ENCODE measurements at places on chromosomes 11 and 22. TPM values are rescaled to one million over a fixed set of nuclear protein-coding genes. Genes with fewer than 3 reads are reported as not detected.

DNA sequence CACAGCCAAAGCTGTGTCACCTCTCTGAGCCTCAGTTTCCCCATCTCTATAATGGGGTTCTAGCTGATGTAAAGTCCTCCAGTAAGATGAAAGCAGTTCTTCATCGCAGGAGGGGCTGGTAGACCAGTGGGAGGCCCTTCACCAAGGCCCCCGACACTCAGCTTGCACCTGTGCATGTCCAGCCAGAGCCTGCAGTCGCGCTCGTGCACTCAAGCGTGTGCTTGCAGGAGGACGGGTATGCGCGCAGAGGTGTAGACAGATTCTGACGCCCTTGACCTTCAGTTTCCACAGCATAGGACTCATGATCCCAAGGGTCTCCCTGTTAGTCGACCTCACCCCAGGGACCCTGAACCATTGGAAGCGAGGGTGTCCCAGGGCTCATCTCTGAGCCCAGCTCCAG, 633.7 kb downstream of the TBC1D22A start:
- H3K4me3 ChIP-seq: no peak overlapping the region
- no peaks in the 10 kb centered on the region for H3K36me3 ChIP-seq
- no peaks in the 10 kb centered on the region for H3K4me1 ChIP-seq
- H3K27ac ChIP-seq: no peak overlapping the region
- H3K27me3 ChIP-seq: no peaks in the 10 kb centered on the region

GRCh38 chr11:36142439-36142838, 146.8 kb downstream of the COMMD9 start:
- H3K4me1 ChIP-seq: no peaks in the 10 kb centered on the region
- DNase-seq: no peak

DNA sequence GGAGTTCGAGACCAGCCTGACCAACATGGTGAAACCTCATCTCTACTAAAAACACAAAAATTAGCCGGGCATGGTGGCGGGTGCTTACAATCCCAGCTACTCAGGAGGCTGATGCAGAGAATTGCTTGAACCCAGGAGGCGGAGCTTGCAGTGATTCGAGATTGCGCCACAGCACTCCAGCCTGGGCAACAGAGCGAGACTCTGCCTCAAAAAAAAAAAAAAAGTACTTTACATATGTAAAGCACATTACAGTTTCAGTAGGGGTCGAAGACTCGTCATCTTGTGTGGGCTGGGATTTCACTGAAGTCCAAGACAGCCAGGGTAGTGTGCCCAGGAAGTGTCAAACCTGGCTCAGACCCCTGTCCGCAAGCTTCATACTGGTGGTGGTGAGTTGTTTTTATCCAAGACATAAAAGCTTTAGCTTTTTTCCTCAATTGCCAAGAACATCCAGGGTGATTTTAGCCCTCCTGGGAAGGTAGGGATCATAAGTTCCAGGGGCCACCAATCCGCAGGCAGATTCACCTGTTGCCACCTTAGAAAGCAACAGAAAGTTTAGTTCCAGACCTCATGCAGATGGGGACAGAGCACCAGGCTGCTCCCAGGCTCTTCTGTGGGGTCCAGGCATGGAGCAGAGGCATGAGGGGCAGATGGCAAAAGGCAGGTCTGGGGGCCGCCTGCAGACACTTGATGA, 21.6 kb upstream of the ADORA2A start:
- H3K27me3 ChIP-seq: no peaks in the 10 kb centered on the region

GRCh38 chr11:5593146-5593545, 3.3 kb upstream of the TRIM6 start:
- H3K4me1 ChIP-seq: peaks cover 3% of the 10 kb centered on the region
- no peak overlapping the region for H3K27ac ChIP-seq
- peaks cover 2% of the 10 kb centered on the region for H3K27me3 ChIP-seq
- H3K4me3 ChIP-seq: no peak overlapping the region
- no peak for DNase-seq

DNA sequence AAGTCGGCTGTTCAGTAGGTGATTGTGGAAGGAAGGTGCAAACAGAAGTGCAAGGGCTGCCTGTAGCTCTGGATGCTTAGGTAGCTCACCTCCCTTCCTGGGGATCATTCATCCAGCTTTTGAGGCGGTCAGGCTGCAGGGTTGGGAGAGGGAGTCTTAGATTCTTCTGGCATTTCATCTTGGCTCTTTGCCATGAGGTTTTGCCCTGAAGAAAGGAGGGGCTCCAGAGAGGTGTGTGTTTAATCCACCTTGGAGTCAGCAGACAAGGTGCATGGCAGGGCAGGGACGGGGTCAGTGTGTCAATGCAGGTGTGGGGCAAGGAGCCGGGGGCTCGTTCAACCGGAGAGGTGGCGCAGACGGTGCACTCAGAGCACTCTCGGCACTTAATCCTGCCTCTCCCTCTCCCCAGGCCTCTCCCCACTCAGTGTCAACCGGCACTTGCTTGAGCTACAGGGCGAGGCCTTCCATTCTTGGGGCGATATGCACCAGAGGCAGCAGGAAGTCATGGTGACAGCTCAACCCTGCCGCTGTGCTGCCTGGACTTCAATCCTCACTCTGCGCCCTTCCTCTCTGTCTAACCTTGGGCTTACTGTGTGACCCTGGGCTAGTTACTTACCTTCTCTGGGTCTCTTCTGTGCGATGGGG, 7.2 kb downstream of the ADAMTS15 start:
- no peaks in the 10 kb centered on the region for H3K36me3 ChIP-seq
- DNase-seq: no peak
- H3K4me3 ChIP-seq: no peak overlapping the region
- H3K27me3 ChIP-seq: peaks cover 13% of the 10 kb centered on the region

GRCh38 chr11:62925308-62925707, 4.1 kb upstream of the CHRM1 start:
- H3K4me3 ChIP-seq: peak overlapping the region; percentile 36
- DNase-seq: no peak
- peaks cover 72% of the 10 kb centered on the region for H3K27me3 ChIP-seq
- peaks cover 33% of the 10 kb centered on the region for H3K4me1 ChIP-seq
- no peaks in the 10 kb centered on the region for H3K36me3 ChIP-seq
- H3K27ac ChIP-seq: no peak overlapping the region

GRCh38 chr11:113213549-113213948, 100.8 kb upstream of the TTC12 start:
- no peak overlapping the region for H3K4me3 ChIP-seq
- H3K4me1 ChIP-seq: no peaks in the 10 kb centered on the region
- H3K36me3 ChIP-seq: no peaks in the 10 kb centered on the region
- DNase-seq: no peak

GRCh38 chr11:128488471-128488870, 98.9 kb downstream of the ETS1 start:
- peaks cover 94% of the 10 kb centered on the region for H3K36me3 ChIP-seq
- peaks cover 94% of the 10 kb centered on the region for H3K4me1 ChIP-seq

- peaks cover 14% of the 10 kb centered on the region for H3K36me3 ChIP-seq
- no peak for DNase-seq
- no peak overlapping the region for H3K4me3 ChIP-seq
- peaks cover 17% of the 10 kb centered on the region for H3K4me1 ChIP-seq
These were observed 8.3 kb downstream of the CYB561A3 start for GRCh38 chr11:61353131-61354067.

- no peak overlapping the region for H3K4me3 ChIP-seq
- H3K36me3 ChIP-seq: no peaks in the 10 kb centered on the region
- H3K27me3 ChIP-seq: no peaks in the 10 kb centered on the region
- DNase-seq: no peak
These were observed 1152.4 kb downstream of the LRRC4C start for GRCh38 chr11:40306938-40307548.

DNA sequence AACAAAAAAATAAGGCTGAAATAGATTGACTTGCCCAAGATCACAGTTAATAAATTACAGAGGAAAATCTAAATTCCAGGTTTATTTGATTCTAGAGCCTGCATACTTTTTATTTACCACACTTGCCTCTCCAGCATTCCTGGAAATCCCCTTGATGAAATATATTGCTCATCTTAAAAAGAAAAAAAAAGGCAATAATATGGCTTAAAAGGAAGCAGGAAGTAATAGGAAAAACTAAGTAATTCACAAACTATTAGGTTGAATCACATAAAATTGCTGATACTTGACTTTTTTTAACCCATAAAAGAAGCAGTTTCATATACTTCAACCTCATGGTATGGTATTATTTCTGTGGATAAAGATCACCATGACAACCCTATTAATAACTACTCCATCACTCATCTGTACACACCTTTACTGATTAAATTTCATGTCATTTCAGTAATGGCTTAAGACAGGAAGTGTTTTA, 52.9 kb downstream of the COPB1 start:
- no peak for DNase-seq
- H3K4me3 ChIP-seq: no peak overlapping the region
- H3K27ac ChIP-seq: peak overlapping the region; percentile 62
- H3K27me3 ChIP-seq: no peaks in the 10 kb centered on the region

DNA sequence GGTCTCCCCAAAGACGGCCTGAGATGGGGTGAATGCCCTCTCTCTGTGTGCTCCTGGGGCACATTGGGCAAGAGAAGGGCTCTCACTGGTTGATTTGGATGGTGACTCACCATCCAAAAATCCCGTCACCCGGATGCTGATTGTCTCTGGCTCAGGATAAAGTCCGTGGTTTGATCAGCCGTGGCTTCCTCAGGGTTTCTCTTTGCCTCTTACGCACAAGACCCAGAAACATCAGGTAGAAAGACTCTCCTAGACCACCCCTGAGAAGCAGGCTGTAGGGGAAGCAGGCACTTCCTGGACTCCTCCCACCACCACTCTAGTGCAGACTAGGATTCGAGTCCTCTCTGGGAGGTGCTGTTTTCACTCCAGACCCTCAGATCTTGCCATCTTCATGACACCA, 176.1 kb upstream of the NCAM1 start:
- DNase-seq: no peak
- no peaks in the 10 kb centered on the region for H3K36me3 ChIP-seq
- no peak overlapping the region for H3K27ac ChIP-seq
- H3K4me1 ChIP-seq: no peaks in the 10 kb centered on the region

DNA sequence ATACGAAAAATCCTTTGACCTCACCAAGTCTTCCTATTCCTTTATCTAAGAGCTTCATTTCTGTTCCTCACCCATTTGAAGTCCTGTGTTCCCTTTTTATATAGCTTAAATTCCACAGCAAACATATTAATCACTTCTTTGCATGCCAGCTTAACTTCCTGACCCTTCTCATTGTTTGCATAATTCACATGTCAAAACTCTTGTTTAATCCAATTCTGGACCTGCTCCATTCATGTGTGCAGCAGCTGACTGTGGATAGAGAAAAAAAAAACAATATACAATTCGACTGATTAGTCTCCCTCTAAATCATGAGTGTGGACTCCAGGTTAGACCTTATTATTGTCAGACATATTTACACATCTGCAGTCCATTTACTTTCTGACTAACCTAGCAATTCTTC, 991.2 kb upstream of the TENM4 start:
- H3K27ac ChIP-seq: no peak overlapping the region
- H3K36me3 ChIP-seq: no peaks in the 10 kb centered on the region
- no peak for DNase-seq

DNA sequence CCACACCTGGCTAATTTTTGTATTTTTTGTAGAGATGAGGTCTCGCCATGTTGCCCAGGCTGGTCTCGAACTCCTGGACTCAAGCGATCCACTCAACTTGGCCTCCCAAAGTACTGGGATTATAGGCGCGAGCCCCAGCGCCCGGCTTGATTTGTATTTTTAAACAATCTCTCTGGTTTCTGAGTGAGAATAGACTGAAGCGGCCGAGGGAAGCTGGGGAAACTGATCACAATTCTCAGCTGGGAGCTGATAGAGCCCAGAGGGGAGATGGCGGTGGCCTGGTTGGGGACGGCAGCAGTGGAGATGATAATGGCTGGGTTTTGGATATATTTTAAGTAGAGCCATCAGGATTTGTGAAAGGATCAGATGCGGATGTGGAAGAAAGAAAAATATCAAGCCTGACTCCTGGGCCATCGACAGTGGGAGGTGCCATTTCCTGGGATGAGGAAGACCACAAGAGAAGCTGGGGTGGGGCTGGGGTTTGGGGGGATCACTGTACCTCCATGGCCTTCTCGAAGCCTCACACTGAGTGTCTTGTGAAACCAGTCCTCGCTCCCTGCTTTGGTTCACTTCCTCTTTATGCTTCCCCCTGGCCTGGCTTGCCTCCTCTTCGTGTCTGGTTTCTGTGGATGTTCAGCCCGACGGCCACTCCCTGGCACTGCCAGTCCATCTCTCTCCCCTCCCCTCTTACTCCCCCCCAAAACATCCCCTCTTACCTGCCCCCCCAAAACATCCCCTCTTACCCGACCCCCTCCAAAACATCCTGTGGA, 51.9 kb downstream of the IGLL1 start:
- no peak overlapping the region for H3K27ac ChIP-seq
- H3K4me3 ChIP-seq: no peak overlapping the region
- H3K27me3 ChIP-seq: peaks cover 6% of the 10 kb centered on the region
- no peak for DNase-seq

- H3K36me3 ChIP-seq: no peaks in the 10 kb centered on the region
- H3K4me3 ChIP-seq: no peak overlapping the region
- H3K4me1 ChIP-seq: no peaks in the 10 kb centered on the region
- DNase-seq: no peak
- H3K27me3 ChIP-seq: peaks cover 2% of the 10 kb centered on the region
These were observed 393.0 kb upstream of the KIRREL3 start for GRCh38 chr11:127393460-127393997.

DNA sequence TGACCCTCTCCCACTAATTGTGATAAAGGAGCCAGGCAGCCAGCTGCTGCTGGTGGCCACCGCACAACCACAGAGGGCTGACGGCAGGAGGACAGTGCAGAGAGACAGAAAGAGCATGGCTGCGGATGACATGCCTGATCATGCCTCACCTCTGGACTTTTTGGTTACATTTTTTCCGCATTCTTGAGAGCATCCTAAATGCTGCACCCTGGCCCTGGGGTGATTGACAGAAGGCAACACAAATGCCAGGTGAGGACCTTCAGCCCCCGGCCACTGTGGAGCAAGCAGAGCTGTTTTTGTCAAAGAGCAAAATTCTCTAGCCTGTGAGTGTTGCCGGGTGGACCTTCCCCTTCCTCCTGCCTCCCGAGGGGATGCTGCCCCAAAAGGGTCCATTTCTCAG, 78.5 kb downstream of the RPS6KA4 start:
- H3K27me3 ChIP-seq: peaks cover 3% of the 10 kb centered on the region
- no peaks in the 10 kb centered on the region for H3K4me1 ChIP-seq
- H3K4me3 ChIP-seq: no peak overlapping the region
- H3K27ac ChIP-seq: no peak overlapping the region

- H3K4me1 ChIP-seq: no peaks in the 10 kb centered on the region
- H3K27me3 ChIP-seq: no peaks in the 10 kb centered on the region
- no peak overlapping the region for H3K4me3 ChIP-seq
- H3K27ac ChIP-seq: no peak overlapping the region
- DNase-seq: no peak
These were observed 65.8 kb downstream of the DKK3 start for GRCh38 chr11:11942668-11943067.

ANO5 gene
- total RNA-seq: not detected

ELFN2 gene
- 0.51 TPM for total RNA-seq

GLYAT gene
- not detected for total RNA-seq

MCHR1 gene
- total RNA-seq: not detected

GRIA4 gene
- total RNA-seq: not detected

APOL5 gene
- not detected for total RNA-seq

PAMR1 gene
- not detected for total RNA-seq

SERPING1 gene
- total RNA-seq: not detected

MOGAT2 gene
- not detected for total RNA-seq

SLC17A6 gene
- total RNA-seq: not detected

SLC22A6 gene
- total RNA-seq: not detected

All from activated CD8-positive, alpha-beta T cell treated with anti-CD3 and anti-CD28 coated beads for 36 hours (primary cell).